ENCODE measurements at places on chromosomes 11 and 22. TPM values are rescaled to one million over a fixed set of nuclear protein-coding genes. Genes with fewer than 3 reads are reported as not detected.

Gene C11orf97
- total RNA-seq = not detected

Gene SORL1
- total RNA-seq = 1.7 TPM

Gene ANO5
- not detected for total RNA-seq

Gene LGR4
- 27.6 TPM for total RNA-seq

Gene RIMBP3B
- under 0.01 TPM for total RNA-seq

Gene SMTNL1
- total RNA-seq = not detected
